CD8-positive, alpha-beta memory T cell (primary cell): ENCODE measurements at places on chromosomes 7 and 10. TPM values are rescaled to one million over a fixed set of nuclear protein-coding genes. Genes with fewer than 3 reads are reported as not detected.

Gene CSTF2T
- 29.3 TPM for total RNA-seq

Gene DYDC1
- total RNA-seq = not detected

Gene CREB3L2
- total RNA-seq = 25.0 TPM

Gene TAS2R38
- total RNA-seq = not detected

Gene HELLS
- 146 TPM for total RNA-seq

Gene PHYHIPL
- not detected for total RNA-seq

Gene CCSER2
- 74.5 TPM for total RNA-seq
